ENCODE measurements at places on chromosomes 4 and X. TPM values are rescaled to one million over a fixed set of nuclear protein-coding genes. Genes with fewer than 3 reads are reported as not detected.
A peak's percentile ranks its signal among the peaks of the same experiment; 100 is the strongest.

- no peak for DNase-seq
Measured at GRCh38 chr4:20987191-20987590, 286.9 kb downstream of the PACRGL start.

- DNase-seq = no peak
Measured at GRCh38 chr4:163673848-163674697, 179.6 kb downstream of the TMA16 start.

DNA sequence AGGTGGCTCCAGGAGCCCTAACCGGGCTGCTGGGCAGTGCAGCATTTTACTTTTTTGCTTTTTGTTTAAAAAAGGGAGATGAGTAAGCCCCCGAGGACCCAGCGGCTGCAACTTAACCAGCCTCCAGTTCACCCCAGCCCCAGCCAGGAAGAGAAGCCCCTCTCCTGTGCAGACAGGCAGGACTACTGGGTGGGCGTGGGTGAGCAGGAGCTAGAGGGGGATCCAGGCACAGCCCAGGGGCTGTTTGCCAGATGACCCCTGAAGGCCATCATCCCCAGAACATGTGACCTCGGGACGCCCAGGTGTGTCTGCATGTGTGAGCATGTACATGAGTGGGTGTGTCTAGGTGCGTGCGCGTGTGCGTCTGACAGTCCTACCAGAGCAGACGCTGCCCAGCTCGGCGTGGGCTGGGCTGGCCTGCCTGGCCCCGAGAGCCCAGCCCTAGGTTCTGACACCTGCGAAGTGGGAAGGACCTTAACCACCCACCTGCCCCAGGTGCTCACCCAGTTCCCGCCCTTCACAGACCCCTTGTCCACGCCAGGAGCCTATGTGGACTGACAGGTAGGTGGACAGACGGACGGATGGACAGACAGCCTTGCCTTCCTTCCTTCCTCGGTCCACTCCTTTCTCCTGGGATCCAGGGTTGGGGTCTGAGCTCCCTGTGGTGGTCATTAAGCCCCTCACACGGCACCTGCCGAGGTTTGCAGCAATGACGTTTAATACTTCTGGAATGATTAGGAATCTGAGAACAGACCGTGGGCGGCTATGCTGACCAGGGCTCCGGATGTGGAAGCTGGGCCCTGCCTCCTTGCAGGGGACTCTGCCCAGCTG lies 7.8 kb upstream of the HAUS3 start:
- peak; percentile 61 for DNase-seq

The FAM9C gene
- total RNA-seq = not detected

GRCh38 chr4:176709417-176709816 lies 83.3 kb downstream of the VEGFC start:
- DNase-seq = no peak

DNA sequence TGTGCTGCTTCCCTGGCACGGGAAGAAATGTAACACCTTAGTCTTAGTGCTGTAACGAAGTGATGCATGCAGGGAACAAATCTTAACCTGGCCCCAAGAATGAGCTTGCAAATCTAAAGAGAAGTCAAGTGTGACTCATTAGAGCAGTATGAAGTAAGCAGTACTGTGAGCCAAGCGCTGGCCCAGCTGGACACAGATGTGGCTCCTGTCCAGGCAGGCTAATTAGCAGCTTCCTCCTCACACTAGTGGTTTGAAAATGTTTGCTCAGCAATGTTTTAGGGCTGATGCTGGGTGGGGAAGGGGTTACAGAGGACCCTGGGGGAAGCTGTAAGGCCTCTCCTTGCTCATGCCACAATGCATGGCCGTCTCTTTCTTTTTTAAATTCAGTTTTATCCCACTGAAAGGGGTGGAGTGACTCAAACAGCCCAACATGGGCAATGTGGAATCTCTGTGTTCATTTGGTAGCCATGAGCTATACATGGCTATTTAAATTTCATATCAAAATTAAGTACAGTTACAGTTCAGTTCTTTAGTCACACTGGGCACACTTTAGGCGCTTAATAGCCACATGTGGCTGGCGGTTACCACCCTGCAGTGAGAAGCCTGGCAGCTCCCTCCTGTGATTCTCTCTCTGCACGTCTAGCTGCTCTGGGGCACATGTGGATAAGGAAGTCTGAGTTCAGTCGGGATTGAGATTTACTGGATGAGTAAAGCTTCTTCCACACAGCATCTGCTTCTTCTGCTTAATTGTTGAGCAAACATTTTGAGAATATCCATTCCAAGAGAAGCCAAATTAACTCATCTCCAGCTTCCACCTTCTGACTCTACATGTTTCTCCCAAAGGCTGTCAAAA lies 48.8 kb downstream of the MAP7D2 start:
- peak; percentile 89 for DNase-seq

DNA sequence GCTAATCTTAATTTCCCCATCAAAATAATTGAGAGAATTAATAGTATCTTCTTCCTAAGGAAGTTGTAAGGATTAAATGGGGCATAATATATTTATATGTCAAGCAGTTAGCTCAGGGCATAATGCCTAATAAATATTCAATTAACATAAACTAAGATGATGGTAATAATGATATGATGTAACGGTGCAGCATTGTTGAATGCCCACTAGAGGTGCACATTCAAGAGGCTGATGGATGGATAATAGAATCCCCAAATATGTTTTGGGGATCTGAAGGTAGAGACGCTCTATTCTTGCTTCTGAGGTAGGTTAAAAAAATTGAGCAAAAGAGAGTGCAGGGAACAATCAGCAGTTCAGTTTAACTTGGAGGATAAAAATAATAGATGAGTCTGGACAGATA lies 37.1 kb downstream of the ATOH1 start:
- DNase-seq = no peak
